NCI-H510A treated with DMSO at 0.1 percent for 48 hours (cell line): ENCODE measurements at places on chromosomes 13 and 19.
A peak's percentile ranks its signal among the peaks of the same experiment; 100 is the strongest.

DNA sequence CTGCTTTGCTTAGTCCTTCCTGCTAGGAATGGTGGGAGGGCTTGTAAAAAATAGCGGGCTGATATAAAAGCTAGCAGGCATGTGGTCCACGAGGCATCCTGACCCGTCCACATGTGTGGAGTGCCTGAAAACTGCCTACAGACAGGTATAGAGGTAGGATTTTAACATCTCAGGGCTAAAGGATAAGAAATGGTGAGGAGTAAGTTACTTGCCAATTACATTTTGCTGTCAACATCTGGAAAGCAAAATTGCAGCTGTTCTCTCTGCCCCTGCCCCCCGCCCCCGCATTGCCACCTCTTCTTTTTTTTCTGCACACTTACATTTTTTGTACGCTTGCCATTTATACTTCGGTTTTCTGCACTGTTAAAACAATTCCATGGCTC is 21.0 kb downstream of the NFIX start:
- no peak for DNase-seq

GRCh38 chr13:36954542-36954941 is 34.5 kb upstream of the SMAD9 start:
- DNase-seq = no peak

- DNase-seq = no peak
These were observed 394.3 kb downstream of the FOXO1 start for GRCh38 chr13:40271931-40272775.

GRCh38 chr19:33507021-33507956 is 14.3 kb downstream of the PEPD start:
- no peak for DNase-seq

DNA sequence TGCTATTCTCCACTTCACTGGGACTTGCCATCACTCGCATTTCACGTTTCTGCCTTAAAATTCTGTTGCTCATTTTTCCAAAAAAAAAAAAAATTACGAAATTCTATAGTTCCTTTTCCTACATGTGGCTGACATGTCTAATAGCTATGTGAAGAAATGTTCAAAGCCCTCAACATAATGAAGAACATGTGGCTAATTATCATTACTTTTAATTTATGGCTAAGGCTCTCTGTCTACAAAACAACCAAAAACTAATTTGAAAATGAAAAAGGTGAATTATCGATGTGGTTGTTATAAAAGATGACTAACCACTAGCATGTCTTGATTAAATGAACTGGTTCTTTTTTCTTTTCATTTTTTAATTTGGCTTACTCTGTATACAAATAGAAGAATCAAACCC is 940.0 kb downstream of the EFNB2 start:
- DNase-seq = no peak

DNA sequence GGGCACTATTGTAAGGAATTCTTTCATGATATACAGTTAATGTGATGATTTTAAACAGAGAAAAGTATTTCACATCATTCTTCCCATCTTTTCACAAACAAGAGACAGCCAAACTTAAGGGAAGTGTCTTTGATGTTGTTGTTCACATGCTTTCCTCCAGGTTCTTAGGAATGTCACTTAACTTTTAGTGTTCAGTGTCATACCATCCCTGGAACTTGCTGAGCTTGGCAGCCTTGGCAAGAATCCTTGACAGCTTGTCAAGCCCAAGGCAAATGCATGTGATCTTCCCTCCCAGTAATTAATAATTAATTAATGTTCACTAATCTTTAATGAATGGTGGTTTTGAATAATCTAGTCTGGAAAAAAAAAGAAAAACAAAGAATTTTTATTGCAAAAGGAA is 727.9 kb upstream of the PRR20A start:
- no peak for DNase-seq

GRCh38 chr13:38350114-38350617 is 515 bp downstream of the UFM1 start:
- no peak for DNase-seq

GRCh38 chr19:4120559-4121272 is 3.2 kb downstream of the MAP2K2 start:
- no peak for DNase-seq

DNA sequence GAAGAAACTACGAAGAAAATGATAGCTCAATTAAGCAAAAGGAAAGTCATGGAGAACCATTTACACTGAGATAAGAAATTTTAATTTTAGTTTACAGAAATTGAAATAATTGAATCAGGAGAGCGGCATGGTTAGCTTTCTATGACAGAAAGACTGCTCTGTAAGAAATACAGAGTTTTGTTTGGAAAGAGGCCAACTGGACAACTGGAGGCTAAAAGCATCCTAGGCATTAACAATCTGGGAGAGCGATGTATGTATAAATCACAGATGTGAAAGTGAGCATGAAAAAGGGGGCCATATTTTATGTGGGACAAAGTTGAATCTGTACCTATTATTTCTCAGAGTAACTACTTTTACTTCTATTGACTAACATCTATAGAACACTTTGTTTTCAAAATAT is 1608.8 kb upstream of the PCDH20 start:
- DNase-seq = no peak

DNA sequence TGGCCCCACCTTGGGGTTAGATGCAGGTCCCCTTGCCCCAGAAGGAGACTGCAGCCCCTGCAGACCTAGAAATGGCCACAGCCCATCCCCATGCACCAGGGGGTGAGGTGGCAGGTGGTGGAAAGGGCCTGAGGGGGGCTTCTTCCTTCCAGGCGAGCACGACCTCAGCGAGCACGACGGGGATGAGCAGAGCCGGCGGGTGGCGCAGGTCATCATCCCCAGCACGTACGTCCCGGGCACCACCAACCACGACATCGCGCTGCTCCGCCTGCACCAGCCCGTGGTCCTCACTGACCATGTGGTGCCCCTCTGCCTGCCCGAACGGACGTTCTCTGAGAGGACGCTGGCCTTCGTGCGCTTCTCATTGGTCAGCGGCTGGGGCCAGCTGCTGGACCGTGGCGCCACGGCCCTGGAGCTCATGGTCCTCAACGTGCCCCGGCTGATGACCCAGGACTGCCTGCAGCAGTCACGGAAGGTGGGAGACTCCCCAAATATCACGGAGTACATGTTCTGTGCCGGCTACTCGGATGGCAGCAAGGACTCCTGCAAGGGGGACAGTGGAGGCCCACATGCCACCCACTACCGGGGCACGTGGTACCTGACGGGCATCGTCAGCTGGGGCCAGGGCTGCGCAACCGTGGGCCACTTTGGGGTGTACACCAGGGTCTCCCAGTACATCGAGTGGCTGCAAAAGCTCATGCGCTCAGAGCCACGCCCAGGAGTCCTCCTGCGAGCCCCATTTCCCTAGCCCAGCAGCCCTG is 4.2 kb upstream of the F10 start:
- DNase-seq = no peak

- DNase-seq = no peak
These were observed 21.0 kb downstream of the TNFSF9 start for GRCh38 chr19:6551607-6552450.

DNA sequence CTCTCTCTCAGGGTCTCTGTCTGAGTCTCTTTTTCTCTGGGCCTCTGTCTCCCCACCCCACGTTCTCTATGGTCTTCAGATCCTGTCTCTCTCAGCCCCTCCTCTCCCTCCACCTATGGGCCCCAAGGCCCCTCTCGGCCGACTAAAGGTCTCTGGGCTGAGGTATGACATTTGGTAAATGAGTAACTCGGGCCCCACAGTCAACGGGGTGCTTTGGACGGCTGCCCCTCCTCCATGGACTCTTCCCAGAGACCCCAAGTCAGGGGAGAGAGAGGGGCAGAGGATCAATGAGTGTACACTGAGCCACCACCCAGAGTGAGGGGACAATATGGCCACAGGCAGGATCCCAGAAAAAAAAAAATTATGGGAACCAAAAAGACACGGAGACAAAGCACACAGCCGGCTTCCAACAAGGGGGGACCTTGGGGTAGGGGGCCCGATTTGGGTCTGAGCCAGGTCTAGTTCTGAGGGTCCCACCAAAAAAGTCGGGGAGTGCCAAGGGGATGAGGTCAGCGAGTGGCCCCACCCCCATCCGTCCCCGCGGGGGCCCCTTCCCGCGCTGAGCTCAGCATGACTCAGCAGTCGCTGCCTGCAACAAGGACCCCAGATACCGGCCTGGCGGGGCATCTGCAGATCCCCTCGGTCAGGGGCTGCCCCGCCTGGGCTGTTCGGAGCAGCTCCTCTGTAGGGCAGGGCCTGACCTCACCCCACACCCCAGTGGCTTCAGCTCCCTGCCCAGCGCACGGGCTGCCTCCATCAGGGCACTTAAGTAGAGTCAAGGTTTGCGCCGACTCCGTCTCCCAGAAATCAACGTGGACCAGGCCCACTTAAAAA is 1.5 kb upstream of the FTL start:
- DNase-seq = no peak

GRCh38 chr13:33191425-33192210 is 93.9 kb downstream of the STARD13 start:
- no peak for DNase-seq

DNA sequence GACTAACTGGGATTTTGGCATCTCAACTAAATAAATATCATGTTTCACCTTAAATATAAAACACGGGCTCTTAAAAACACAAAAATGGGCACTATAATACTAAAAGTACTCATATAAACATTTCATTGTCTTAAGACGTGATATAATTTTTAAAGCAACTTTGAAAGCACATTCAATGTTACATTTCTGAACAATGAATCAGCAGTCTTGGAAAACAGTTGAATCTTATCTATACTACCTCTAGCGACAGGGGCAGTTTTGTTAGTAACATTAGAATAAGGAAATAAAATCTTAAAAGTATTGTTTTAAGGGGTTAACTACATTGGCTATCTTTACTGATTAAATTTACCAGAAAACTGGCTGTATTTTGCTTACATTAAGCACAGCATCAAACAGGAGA is 156.9 kb downstream of the UGGT2 start:
- no peak for DNase-seq

GRCh38 chr13:80668452-80668851 is 327.5 kb upstream of the SPRY2 start:
- no peak for DNase-seq

DNA sequence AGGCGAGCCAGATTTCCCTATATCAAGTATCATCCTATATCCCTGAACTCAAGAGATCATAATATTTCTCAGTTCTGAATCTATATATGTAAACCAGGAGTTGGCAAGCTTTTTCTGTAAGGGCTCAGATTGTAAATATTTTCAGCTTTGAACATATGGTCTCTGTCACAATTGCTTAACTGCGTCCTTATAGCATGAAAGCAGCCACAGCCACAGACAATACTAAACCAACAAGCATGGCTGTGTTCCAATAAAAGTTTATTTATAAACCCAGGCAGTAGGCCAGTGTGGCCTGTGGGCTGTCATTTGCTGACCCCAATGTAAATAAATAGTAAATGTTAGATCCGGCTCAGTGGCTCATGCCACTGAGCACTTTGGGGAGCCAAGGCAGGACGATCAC is 12.2 kb upstream of the MYH14 start:
- no peak for DNase-seq

GRCh38 chr13:103066079-103066780 is at the start of gene SLC10A2:
TSS of gene SLC10A2 (minus strand) at chr13:103066417. CDS start at chr13:103066249, 168 bp downstream.
- DNase-seq = no peak

DNA sequence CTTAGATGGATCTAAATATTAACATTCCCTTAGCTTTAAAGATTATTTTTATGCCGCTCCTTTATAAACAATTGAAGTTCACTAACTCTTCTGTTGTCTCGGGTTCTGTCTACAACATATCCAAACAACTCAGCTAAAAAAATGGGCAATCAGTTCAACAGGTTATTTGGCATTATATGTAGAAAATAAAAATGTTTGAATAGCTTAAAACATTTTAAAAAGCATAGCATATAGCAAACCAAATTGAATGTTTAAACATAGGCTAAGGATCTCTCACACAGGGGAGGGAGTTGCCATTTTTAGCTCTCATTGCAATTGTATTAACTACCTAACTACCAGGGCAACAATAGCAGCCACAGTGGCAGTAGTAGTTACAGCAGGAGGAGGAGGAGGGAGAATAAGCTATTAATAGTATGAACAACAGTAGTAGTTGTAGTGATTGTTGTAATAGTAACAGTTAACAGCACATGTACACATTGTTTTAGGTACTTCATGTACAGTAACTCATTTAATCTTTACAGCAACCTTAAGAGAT is 404.2 kb downstream of the KCNRG start:
- DNase-seq = no peak

DNA sequence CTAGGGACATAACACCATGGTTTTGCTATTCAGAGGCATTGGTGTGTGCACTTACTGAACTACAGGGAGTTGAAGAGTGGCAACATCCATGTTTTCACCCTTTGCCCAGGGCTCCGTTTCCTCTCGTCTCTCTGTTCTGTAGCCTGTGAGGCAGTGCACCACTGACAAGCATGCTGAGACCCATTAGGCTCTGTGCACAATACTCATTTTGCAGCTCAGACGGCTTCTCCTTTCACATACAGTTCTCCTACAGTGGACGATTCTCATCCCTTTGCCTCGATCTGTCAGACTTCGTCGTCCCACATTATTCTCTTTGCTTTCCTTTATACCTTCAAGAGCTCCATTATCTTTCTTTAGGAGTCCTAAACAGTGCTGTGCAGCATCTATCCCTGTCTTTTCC is 403.7 kb downstream of the MYO16 start:
- no peak for DNase-seq

GRCh38 chr13:36683701-36684100 is 9.9 kb downstream of the SERTM1 start:
- DNase-seq = no peak

- no peak for DNase-seq
These were observed 14.0 kb downstream of the PROZ start for GRCh38 chr13:113172419-113172926.

- no peak for DNase-seq
These were observed 44.3 kb downstream of the MUC16 start for GRCh38 chr19:8965887-8966286.

GRCh38 chr13:113064000-113064533 is 41.5 kb upstream of the F7 start:
- DNase-seq = no peak

DNA sequence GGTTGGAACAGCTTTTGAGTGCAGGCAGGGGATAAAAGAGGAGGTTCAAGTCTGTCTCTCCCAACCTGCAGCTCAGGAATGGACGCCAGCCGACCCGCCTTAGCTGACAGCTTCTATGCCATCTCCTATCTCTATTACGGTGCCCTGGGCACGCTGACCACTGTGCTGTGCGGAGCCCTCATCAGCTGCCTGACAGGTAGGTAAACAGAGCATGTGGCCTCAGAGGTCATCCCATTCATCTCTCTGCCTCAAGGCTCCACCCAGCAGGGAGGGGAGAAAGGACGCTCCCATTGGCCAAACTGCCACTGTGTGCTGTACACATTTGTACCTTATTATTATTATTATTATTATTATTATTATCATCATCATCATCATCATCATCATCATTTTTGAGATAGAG is 16.5 kb downstream of the SLC5A5 start:
- no peak for DNase-seq

GRCh38 chr19:41376241-41376997 is at the start of gene TMEM91:
TSS of gene TMEM91 (plus strand) at chr19:41376533. CDS start at chr19:41378310, 1,777 bp downstream.
- peak; percentile 68 for DNase-seq
